ENCODE measurements at places on chromosomes 13 and 19. TPM values are rescaled to one million over a fixed set of nuclear protein-coding genes. Genes with fewer than 3 reads are reported as not detected.

The CLEC4G gene
- total RNA-seq, result 0.16 TPM

The DHDH gene
- 0.28 TPM for total RNA-seq

- no peak overlapping the region for H3K4me3 ChIP-seq
- no peaks in the 10 kb centered on the region for H3K27me3 ChIP-seq
- H3K4me1 ChIP-seq, result no peaks in the 10 kb centered on the region
- H3K27ac ChIP-seq, result no peak overlapping the region
- H3K36me3 ChIP-seq, result no peaks in the 10 kb centered on the region
Measured at GRCh38 chr13:106369858-106370257, 165.6 kb downstream of the EFNB2 start.

DNA sequence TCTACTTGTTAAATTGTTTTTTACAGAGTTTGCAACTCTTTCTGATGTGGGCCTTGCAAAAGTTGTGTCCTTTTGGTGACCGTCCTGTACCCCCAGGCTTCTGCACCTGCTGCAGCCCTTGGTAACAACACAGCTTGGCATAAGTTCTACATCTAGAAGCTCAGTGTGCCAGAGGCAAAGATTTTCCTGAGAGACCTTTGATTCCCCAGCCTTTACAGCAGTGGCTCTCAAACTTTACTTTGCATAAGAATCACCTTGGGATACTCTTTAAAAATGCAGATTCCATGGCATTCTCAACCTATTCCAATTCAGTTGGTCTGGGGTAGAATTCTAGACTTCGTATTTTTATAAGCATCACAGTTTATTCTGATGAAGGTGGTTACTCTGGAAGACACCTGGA, 260.9 kb downstream of the DCT start:
- H3K36me3 ChIP-seq, result no peaks in the 10 kb centered on the region
- no peak overlapping the region for H3K4me3 ChIP-seq
- DNase-seq, result no peak
- H3K27ac ChIP-seq, result no peak overlapping the region
- no peaks in the 10 kb centered on the region for H3K27me3 ChIP-seq

GRCh38 chr19:27765397-27765796, 1447.6 kb downstream of the UQCRFS1 start:
- H3K4me3 ChIP-seq, result no peak overlapping the region
- DNase-seq, result no peak
- H3K27ac ChIP-seq, result no peak overlapping the region
- no peaks in the 10 kb centered on the region for H3K27me3 ChIP-seq
- H3K4me1 ChIP-seq, result no peaks in the 10 kb centered on the region
- no peaks in the 10 kb centered on the region for H3K36me3 ChIP-seq

DNA sequence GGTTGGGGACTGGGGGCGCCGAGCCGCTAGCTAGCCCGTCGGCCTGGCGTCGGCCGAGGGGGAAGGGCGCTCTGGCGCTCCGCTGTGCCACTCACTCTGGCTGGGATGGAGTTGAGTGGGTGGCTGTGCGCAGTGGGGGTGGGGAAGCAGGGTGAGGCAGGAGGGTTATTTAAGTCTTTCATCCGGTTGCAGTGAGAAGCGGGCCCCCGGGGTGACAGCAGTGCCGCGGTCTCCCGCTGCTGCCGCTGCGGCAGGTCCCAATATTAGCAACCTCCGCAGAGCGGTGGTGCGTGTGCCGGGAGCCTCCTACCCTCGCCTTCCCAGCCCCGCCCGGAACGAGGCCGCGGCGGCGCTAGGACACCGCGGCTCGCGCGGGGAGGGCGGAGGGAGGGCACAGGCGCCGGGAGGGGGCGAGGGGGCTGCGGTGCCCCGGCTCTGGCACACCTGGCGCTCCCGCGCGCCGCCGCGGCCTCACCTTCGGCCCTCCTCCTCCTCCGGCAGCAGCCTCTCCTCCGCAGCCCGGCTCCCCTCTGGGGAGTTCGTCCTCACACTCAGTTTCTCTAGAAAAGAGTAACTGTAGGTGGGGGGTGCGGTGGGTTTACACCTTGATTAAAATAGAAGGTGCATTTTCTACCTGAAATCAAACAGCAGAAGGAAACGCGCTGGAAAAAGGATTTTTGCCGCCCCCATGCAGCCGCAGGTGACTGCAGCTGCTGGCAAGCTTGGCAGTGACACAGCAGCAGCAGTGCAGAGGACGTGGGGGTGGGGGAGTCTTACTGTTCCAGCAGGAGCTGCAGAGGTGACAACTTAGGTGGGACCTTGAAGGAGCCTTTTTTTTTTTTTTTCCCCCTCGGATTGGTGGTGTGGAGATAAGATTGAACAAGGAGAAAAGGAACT, 4.5 kb downstream of the FGF9 start:
- H3K27ac ChIP-seq, result peak overlapping the region; percentile 16
- H3K27me3 ChIP-seq, result no peaks in the 10 kb centered on the region
- H3K4me3 ChIP-seq, result peak overlapping the region; percentile 64
- peaks cover 15% of the 10 kb centered on the region for H3K4me1 ChIP-seq

GRCh38 chr13:106274551-106275203, 260.8 kb downstream of the EFNB2 start:
- H3K27ac ChIP-seq, result no peak overlapping the region
- H3K4me1 ChIP-seq, result no peaks in the 10 kb centered on the region
- H3K27me3 ChIP-seq, result no peaks in the 10 kb centered on the region
- no peaks in the 10 kb centered on the region for H3K36me3 ChIP-seq
- DNase-seq, result no peak

DNA sequence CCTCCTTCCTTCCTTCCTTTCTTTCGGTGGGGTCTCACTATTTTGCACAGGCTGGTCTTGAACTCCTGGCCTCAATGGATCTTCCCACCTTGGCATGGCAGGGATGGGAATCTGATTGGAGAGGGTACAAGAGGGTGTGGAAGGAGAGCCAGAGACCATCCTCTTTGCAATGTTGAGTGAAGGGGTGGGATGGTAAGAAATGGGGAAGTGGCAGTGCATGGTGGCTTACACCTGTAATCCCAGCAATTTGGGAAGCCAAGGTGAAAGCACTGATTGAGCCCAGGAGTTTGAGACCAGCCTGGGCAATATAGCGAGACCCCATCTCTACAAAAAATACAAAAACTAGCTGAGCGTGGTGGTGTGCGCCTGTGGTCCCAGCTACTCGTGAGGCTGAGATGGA, 5.5 kb downstream of the BLOC1S3 start:
- no peak overlapping the region for H3K27ac ChIP-seq
- DNase-seq, result no peak
- no peaks in the 10 kb centered on the region for H3K36me3 ChIP-seq
- H3K27me3 ChIP-seq, result no peaks in the 10 kb centered on the region
- H3K4me3 ChIP-seq, result no peak overlapping the region

DNA sequence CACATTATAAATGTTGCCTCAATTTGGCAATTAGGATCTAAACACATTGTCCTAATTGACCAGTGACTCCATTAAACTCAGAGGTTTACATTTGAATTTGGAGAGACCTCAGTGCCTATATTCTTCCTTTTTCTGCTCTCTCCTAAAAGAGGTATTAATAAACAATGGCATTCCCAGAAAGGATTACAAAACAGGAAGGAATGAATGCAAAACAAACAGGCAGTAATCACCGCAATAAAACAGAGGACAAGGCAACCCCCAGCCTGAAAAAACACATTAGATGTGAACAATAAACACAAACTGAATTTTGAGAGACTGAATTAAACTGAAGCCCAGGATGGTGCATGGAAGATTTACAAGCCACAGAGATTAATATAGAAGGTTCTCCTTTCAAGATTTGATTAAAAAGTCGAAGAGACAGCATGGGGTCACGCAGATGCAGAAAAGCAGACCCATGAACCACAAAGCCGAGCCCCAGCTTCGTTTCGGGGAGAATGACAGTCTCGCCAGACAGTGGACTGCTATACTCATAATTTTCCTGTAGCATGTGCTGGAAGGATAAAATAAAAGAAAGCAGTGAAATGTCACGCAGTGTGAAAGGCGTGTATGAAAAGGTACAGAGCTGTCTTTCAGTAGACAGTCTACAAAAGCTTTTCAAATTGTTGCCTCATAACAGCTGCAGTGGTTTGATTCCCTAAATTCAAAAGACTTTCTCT, 503.0 kb downstream of the LIG4 start:
- H3K27ac ChIP-seq, result no peak overlapping the region
- no peaks in the 10 kb centered on the region for H3K36me3 ChIP-seq
- H3K27me3 ChIP-seq, result no peaks in the 10 kb centered on the region
- no peak for DNase-seq
- H3K4me3 ChIP-seq, result no peak overlapping the region

GRCh38 chr19:12232961-12233360, 61.7 kb downstream of the ZNF44 start:
- peaks cover 9% of the 10 kb centered on the region for H3K4me1 ChIP-seq
- DNase-seq, result no peak
- no peaks in the 10 kb centered on the region for H3K27me3 ChIP-seq
- H3K36me3 ChIP-seq, result peaks cover 5% of the 10 kb centered on the region

DNA sequence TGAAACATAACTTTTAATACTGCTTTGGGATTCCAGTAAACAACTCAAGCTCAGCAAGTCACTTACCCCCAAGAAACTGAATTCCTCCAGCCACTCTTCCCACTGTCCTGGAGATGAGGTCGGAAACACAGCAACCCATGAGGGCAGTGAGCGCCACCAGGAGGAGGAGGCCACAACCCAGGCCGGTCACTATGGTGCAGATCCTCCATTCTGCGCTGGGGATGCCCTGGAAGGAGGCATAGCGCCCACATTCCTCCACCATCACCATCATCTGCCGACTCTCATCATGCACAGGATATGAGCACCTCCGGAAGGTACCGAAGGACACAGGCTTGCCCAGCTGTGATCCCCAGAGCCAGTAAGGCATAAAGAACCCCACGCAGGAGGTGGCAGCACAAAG, 2.2 kb downstream of the LHFPL6 start:
- no peaks in the 10 kb centered on the region for H3K27me3 ChIP-seq
- H3K4me1 ChIP-seq, result peaks cover 5% of the 10 kb centered on the region
- peak overlapping the region; percentile 11 for H3K4me3 ChIP-seq
- no peak for DNase-seq
- H3K36me3 ChIP-seq, result no peaks in the 10 kb centered on the region

DNA sequence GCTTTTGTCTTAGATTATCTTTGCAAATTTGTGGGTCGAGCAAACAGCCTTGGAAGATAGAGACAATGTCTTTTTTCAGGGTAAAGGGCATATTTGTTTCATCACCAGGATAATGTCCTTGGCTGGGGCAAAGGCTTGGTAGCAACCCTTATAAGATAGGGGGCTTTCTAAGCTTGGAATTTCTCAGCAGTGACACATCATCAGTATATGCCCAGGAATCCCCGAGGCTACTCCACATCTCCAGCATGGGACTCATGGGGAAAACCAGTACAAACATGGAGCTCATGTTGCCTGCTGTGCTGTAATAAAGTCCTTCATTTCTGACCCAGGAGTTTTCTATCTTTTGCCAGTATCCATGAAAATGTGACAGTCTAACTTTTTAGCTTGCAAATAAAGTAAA, 77.1 kb downstream of the DCLK1 start:
- H3K36me3 ChIP-seq, result no peaks in the 10 kb centered on the region
- H3K27me3 ChIP-seq, result no peaks in the 10 kb centered on the region
- DNase-seq, result no peak

GRCh38 chr13:26695360-26695705, 65.3 kb downstream of the GPR12 start:
- peaks cover 3% of the 10 kb centered on the region for H3K4me1 ChIP-seq
- no peaks in the 10 kb centered on the region for H3K36me3 ChIP-seq
- no peak overlapping the region for H3K4me3 ChIP-seq
- no peak overlapping the region for H3K27ac ChIP-seq
- no peak for DNase-seq

- no peaks in the 10 kb centered on the region for H3K36me3 ChIP-seq
- H3K27ac ChIP-seq, result no peak overlapping the region
- H3K27me3 ChIP-seq, result no peaks in the 10 kb centered on the region
- DNase-seq, result no peak
- H3K4me3 ChIP-seq, result no peak overlapping the region
Measured at GRCh38 chr13:59259165-59260000, 904.3 kb downstream of the DIAPH3 start.

GRCh38 chr13:48879432-48879831, 96.3 kb upstream of the FNDC3A start:
- no peak overlapping the region for H3K4me3 ChIP-seq
- H3K27me3 ChIP-seq, result no peaks in the 10 kb centered on the region
- no peaks in the 10 kb centered on the region for H3K4me1 ChIP-seq
- no peaks in the 10 kb centered on the region for H3K36me3 ChIP-seq
- no peak for DNase-seq
